Naive thymus-derived CD4-positive, alpha-beta T cell (primary cell): ENCODE measurements at places on chromosomes 1 and 21. TPM values are rescaled to one million over a fixed set of nuclear protein-coding genes. Genes with fewer than 3 reads are reported as not detected.

GRCh38 chr1:25675729-25676476 lies 59.3 kb downstream of the MAN1C1 start:
- no peaks in the 10 kb centered on the region for H3K36me3 ChIP-seq
- H3K4me3 ChIP-seq: peak overlapping the region; percentile 31
- peak; percentile 88 for DNase-seq
- peak overlapping the region; percentile 67 for H3K27ac ChIP-seq

The ADIPOR1 gene
- 84.5 TPM for total RNA-seq

The LCE1C gene
- total RNA-seq: not detected

The GSTM1 gene
- total RNA-seq: not detected
